Fibroblast of the aortic adventitia (primary cell): ENCODE measurements at places on chromosomes 1 and 21. TPM values are rescaled to one million over a fixed set of nuclear protein-coding genes. Genes with fewer than 3 reads are reported as not detected.

DNA sequence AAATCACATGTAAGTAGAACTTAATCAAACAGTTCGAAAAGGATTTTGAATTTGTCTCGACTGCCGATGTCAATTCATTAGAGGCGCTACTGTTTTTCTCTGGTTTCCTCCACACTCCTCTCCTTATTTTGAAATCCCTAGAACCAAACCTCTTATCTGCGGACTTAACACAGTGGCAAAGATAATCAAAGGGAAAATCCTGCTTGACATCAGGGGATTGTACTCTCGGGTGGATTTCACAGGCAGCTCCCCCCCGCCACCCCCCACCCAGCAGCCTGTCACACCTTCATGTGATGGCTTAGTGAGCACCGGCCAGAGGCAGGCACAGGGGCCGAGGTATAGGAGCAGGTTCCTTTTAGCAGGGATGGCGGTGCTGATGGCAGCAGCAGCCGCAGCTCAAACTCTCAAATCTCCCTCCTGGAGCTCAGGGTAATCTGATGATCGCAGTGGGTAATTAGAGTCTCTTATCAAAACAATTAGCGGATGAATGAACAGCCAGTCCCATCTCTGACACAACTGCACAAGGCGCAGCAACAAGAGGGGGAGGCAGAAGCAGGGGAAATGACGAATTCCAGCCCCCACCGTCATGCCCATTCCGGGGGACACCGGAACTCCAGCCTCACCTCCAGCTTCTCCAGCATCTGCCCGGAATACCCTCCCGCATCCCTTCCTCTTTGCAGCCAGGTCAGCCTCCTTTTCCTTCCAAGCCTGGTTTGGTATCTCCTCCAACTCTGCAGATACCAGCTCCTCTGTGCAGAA, 80.3 kb downstream of the SSBP3 start:
- no peak for DNase-seq

The RGSL1 gene
- not detected in 2 replicates for total RNA-seq

The ILDR2 gene
- 0.09 and 0.25 TPM in 2 replicates for total RNA-seq

GRCh38 chr1:157770442-157771043, 6.4 kb downstream of the FCRL2 start:
- DNase-seq, result no peak

DNA sequence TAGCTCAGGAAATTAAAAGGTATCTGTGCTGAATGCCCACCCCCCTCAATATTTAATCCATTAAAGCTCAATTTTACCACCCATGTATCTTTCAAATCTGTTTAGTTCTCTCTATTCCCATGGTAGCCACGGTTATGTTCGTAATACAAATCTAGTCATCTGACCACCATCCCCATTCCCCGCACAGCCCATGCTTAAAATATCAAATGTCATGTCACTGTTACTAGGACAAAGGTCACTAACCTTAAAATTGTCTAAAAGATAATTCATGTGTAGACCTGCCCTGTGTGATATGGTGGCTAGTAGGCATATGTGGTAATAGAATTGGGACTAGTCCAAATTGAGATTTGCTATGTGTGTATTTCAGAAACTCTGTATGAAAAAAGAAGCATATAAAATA, 728.5 kb upstream of the B3GALT2 start:
- no peak for DNase-seq

The SMYD2 gene
- 22.5 and 26.9 TPM in 2 replicates for total RNA-seq

DNA sequence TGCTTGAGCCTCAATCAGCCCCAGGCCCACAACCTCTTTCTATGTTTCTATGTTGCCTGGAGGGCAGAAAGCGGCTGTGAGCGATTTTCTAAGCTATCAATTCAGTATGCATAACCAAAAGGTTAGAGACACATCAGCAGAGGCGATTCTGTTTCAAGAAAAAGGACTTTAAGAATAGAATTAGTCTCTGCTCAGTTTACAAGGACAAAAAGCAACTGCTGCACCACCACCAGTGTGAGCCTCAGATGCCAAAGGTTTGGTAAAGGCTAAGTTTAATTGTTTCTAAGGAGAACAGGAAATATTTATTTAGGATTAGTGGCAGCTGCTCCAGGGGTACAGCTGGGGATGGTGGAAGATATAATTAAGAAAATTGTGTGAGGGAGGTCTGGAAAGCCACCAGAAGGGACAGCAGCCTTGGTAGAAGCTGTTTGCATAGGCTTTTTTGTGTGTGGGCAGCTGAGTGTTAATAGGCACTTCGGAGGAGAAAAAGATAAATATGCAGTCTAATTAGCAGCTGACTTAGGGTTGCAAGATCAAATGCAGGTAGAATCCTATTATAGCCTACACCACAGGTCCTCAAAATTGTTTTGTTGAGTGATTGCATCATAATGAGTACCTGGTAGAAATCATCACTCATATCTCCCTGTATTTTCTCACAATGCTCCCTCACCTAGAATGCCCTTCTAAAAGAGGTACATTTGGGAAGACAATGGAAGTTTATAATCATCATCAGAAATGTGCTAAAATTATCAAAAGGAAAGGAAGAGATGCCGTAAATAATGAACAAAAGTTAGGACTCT, 35.8 kb downstream of the ZC3H11B start:
- DNase-seq, result no peak

The PTPN22 gene
- 0.99 and 1.6 TPM in 2 replicates for total RNA-seq

DNA sequence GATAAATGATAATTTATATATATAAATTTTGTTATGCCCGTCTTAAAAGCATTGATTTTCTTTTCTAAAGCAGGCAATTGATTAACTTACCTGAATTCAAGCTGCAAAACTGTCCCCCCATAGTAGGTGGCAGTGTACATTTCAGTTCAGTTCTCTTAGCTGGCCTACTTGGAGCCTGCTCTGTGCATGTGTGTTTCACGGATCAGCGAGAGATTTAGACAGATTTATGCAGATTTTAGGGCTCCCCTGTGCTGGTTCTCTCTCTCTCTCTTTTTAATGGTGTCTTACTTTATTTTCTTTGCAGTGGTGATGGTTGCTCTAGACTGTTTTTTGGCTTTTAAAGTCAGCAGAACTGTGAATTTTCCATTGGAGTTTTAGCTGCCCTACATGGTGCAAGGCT, 30.7 kb downstream of the CLIC4 start:
- no peak for DNase-seq

DNA sequence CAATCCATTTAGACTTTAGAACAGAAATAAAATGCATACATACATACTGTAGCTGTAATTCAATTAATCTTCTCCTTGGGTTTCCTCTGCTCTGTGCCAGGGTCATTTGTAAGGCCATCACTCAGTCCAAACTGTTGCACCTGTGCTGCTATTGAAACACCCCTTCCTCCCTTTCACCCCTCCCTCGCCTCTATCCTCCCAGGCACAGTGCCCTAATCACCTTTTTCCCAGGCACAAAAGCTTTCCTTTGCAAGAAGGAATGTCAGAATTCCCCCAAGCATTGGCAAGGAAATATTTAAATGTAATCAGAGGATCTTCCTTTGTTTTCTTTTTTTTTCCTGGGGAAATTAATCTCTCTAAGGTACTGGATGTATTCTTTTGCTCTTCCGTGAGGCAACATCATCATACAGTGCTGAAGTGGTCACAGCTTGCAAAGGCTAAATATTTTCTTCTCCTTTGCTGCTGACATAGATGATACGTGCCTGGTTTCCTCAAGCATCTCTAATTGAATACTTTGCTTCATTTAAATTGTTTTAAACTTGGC, 339.3 kb upstream of the NR5A2 start:
- no peak for DNase-seq

GRCh38 chr1:7149080-7149838, 364.0 kb downstream of the CAMTA1 start:
- DNase-seq, result no peak

DNA sequence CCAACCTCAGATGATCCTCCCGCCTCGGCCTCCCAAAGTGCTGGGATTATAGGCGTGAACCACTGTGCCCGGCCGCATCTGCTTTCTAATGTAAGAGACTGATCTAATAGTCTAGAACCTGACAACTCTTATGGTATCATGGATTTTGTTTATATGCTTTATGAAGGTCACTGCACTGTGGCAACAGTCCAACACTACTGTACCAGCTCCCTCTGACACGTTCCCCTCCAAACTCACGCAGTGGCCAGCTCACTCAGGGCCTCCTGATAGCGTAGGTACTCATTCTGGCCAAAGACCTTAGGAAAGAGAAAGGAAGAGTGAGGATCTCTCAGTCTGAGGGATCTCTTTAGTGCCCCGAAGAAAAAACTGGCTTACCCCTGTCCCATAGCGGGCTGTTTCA, 6.0 kb upstream of the CFAP141 start:
- DNase-seq, result no peak

- no peak for DNase-seq
Measured at GRCh38 chr1:222823695-222824094, 8.9 kb downstream of the DISP1 start.

GRCh38 chr1:56833088-56833487, 13.9 kb upstream of the FYB2 start:
- DNase-seq, result peak; percentile 12

DNA sequence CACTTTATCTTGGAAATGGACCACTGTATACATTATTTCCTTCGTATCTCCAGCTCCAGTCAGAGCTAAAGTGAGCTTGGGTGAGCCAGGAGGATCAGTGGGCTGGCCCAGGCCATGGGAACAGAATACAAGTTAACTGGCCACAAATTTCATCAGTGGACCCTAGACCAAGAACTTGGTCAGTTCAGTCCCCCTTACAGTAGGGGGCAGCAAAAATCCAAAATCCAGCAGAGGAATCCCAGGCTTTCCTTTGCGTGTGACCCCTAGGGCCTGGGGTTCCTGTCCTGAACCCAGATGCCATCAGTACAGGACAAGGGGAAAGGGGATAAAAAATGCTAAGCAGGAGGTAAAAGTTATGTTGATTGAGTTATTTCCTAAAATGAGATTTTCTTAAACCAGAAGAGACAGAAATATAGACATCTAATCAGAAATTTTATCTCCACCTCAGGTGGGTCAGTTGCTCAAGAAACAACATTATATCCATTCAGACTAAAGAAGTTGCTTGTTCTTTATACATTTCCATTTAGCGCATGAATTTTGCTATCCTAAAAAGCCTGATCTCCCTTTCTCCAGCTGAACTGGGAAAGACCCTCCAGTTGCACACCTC, 24.1 kb upstream of the LCE5A start:
- no peak for DNase-seq

DNA sequence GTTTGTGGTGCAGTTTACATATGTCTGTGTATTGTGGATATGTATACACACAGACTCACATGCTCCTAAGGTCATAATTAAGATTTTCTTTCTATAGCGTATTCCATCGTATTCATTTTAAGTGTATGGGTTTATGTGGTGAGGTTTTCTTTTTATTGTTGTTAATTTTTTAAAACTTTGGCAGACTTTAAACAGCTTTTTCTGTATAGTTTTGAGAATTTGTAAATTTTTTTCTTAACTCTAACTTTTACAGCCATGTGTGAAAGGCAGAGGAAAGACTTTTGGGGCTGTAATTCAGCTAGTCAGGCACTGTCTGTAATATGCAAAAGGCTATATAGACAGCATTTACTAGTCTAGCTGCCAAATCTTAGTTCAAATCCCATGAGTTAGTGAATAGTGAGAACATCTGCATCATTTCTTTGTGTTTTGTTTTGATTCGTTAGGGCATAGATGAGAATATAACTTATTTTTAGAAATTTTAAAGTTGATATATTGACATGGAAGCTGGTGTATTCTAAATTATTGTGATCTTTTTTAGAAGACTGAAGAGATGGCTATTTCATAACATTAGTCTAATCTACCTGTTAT, 2.3 kb downstream of the MAGI3 start:
- DNase-seq, result peak; percentile 17

The AUNIP gene
- total RNA-seq, result 4.8 TPM in 1 of 2 replicates, not detected in the other

DNA sequence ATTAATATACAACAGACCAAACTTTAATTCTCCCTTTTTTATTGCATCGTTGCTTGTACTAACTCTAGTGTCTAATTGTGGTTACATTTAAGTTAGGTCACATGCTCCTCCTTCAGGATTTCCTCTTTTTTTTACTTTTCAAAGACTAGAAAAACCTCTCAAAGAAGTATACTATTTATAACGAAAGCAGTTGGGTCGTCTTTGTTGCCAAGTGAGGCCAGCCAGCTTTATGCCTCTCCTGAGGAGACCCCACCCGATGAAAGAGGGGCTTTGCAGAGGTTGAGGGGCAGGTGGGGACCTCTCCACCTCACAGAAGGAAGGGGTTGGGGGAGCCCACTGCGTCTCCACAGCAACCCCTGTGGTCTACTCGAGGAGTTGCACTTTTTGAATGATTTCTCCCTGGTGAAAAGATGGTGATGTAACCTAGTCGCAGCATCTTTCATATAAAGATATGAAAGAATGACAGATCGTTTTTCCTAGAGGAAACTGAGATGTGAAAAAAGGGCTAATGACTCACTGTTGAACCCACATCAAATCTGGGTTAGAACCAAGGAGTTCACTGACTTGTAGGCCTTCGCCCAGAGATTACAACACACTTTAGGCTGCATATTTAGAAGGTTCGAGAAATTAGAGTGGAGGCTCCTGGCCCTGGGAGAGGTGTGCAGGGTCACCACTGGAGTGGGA, 6.4 kb downstream of the TGFB2 start:
- DNase-seq, result peak; percentile 94

The SPATA17 gene
- 1.8 and 2.9 TPM in 2 replicates for total RNA-seq

The DNAJC28 gene
- 2.7 and 3.7 TPM in 2 replicates for total RNA-seq

DNA sequence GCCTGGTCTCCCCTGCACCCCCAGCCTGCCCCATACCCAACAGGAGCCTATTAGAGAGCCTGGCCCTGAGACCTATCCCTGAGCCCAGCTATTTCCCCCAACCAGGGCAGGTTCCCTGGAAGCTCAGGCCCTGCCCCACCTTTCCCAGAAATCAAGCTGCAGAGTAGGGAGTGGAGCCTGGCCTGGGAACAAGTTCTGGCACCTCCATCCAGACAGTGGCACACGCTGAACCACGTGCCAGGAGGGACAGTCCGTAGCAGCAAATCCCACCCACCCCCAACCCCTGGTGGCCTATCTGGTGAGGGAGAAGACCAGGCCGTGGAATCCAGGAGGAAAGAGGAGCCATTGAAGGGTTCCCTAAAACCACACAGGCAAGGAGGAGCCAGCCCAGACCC, 22.6 kb downstream of the TNNT2 start:
- DNase-seq, result no peak

The CR1 gene
- total RNA-seq, result not detected in 2 replicates

The RGS8 gene
- total RNA-seq, result 0.16 TPM in 1 of 2 replicates, not detected in the other

- DNase-seq, result no peak
Measured at GRCh38 chr1:56199956-56200355, 379.4 kb downstream of the PLPP3 start.

The LHX4 gene
- total RNA-seq, result under 0.01 and 0.16 TPM in 2 replicates

DNA sequence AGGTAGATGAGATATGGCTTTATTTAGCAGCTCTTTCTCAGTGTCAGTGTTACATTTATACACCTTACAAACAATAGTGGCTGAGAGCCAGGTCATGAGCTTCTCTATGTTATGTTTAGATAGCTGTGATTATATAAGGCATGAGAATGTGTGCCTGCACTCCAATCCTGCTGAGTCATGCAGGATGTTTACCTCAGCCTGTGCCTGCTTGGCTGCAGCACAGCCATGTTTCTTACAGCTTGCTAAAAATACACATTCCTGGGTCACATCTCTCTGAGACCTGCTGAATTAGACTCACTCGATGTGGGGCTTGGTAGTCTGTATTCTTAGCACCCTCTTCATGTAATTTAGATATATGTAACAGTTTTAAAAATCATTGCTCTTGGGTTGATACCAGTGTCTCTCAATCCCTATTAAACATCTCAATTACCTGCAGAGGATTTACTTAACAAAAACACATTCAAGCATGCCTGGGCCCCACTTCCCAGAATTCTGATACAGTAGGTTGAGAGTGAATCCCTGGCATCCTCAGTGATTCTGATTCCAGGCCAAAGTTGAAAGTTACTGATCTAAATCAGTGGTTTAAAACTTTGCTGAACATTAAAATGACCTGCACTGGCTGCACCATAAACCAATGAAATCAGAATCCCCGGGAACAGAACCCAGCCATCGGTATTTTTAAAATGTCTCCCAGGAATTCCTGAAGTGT, 107.5 kb downstream of the GDAP2 start:
- peak; percentile 98 for DNase-seq

GRCh38 chr1:226946285-226946684, 6.2 kb downstream of the COQ8A start:
- DNase-seq, result no peak
